Activated T-helper 1 cell treated with anti-CD3 and anti-CD28 coated beads, Interleukin-12 subunit alpha, Interleukin-12 subunit beta, Interleukin-2, Interleukin-4 antibody, amounts not matched to agents 30 ng/mL and 10 ng/mL and 1 ng/mL, durations not matched to agents 14 hours and 24 hours and 36 hours (primary cell): ENCODE measurements at places on chromosomes 7 and 10. TPM values are rescaled to one million over a fixed set of nuclear protein-coding genes. Genes with fewer than 3 reads are reported as not detected.

- no peaks in the 10 kb centered on the region for H3K36me3 ChIP-seq
- H3K27me3 ChIP-seq = peaks cover 2% of the 10 kb centered on the region
- no peak overlapping the region for H3K4me3 ChIP-seq
- no peak overlapping the region for H3K27ac ChIP-seq
- DNase-seq = no peak
Observed at GRCh38 chr7:42159130-42159529, 77.9 kb downstream of the GLI3 start.

DNA sequence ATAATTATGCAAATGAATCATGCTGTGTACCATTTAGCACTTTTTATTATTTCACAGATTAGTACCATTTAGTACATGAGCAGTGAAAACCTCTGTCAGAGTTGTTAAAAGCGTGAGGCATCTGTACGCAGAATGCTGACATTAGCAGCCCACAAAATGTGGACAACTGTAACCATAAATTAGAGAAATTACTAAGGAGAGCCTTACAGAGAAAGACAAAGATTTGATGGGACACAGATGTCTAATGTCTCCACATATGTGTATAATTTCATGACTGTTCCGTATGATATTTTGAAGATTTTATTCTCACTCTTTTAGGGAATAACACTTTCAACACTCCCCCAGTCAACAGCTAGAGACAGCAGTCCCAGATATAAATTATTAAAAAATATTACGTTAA is 414.0 kb upstream of the ANKRD30A start:
- H3K36me3 ChIP-seq = no peaks in the 10 kb centered on the region
- DNase-seq = no peak
- no peaks in the 10 kb centered on the region for H3K4me1 ChIP-seq

GRCh38 chr7:102223184-102223583 is 63.5 kb upstream of the SH2B2 start:
- no peaks in the 10 kb centered on the region for H3K4me1 ChIP-seq
- H3K4me3 ChIP-seq = no peak overlapping the region
- no peaks in the 10 kb centered on the region for H3K27me3 ChIP-seq
- DNase-seq = no peak

GRCh38 chr7:26329520-26330255 is 38.0 kb downstream of the SNX10 start:
- no peak overlapping the region for H3K4me3 ChIP-seq
- H3K27me3 ChIP-seq = no peaks in the 10 kb centered on the region
- no peak overlapping the region for H3K27ac ChIP-seq
- no peak for DNase-seq
- peaks cover 14% of the 10 kb centered on the region for H3K4me1 ChIP-seq
- H3K36me3 ChIP-seq = peaks cover 16% of the 10 kb centered on the region

GRCh38 chr7:49324707-49325106 is 400.4 kb downstream of the CDC14C start:
- no peak overlapping the region for H3K27ac ChIP-seq
- H3K4me3 ChIP-seq = no peak overlapping the region
- no peaks in the 10 kb centered on the region for H3K36me3 ChIP-seq
- H3K27me3 ChIP-seq = no peaks in the 10 kb centered on the region
- H3K4me1 ChIP-seq = no peaks in the 10 kb centered on the region

- no peak overlapping the region for H3K27ac ChIP-seq
- no peaks in the 10 kb centered on the region for H3K4me1 ChIP-seq
- H3K36me3 ChIP-seq = no peaks in the 10 kb centered on the region
Observed at GRCh38 chr10:112989826-112990225, 39.8 kb downstream of the TCF7L2 start.

GRCh38 chr7:143222782-143223181 is 945 bp downstream of the TAS2R40 start:
- H3K4me1 ChIP-seq = no peaks in the 10 kb centered on the region
- peaks cover 34% of the 10 kb centered on the region for H3K27me3 ChIP-seq
- H3K36me3 ChIP-seq = no peaks in the 10 kb centered on the region
- H3K27ac ChIP-seq = no peak overlapping the region

DNA sequence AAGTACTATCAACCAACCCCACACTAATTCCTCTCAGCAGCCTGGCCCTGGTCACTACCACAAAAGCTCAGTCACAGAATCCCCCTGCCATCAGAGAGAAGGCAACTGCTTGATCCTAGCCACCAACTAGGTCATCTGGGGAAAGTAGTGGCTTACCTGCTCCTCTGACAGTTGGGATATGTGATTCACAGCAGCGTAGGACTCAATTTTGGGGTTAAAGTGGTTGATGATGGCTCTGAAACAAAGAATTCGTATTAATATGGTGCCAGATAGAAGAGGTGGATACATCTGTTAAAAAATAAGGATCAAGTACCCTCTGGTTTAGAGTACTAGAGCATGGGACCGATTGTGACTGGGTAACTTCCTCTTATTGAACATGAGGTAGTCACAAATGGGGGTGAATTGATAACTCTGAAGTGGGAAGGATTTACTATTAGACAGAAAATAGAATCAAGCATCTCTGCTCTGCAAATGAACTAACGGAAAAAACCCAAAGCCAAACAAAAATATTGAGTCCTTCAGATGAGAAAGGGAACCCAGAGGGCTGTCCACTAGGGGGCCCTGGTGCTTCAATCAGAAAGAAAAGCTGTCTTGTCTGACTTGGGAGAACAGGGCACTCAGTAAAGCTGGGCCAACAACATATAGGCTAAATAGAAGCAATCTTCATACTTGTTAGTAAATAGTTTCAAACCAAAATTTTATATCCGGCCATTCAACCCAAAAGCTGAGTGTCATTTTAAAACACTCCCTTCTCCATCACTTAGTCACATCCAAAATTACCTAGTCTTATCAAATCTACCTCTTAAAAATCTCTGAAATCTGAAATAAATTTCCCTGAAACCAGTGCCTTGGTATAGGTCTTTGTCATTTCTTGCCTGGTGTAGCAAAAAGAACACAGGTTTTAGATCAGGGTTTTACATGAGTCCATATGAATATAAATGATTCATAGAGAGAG is 45.9 kb upstream of the KCNIP2 start:
- peak; percentile 52 for DNase-seq
- no peaks in the 10 kb centered on the region for H3K27me3 ChIP-seq
- peaks cover 9% of the 10 kb centered on the region for H3K4me1 ChIP-seq
- no peak overlapping the region for H3K4me3 ChIP-seq
- H3K27ac ChIP-seq = no peak overlapping the region

GRCh38 chr10:84054743-84055142 is 84.6 kb upstream of the GHITM start:
- no peak overlapping the region for H3K4me3 ChIP-seq
- no peak overlapping the region for H3K27ac ChIP-seq
- DNase-seq = no peak
- peaks cover 2% of the 10 kb centered on the region for H3K27me3 ChIP-seq

DNA sequence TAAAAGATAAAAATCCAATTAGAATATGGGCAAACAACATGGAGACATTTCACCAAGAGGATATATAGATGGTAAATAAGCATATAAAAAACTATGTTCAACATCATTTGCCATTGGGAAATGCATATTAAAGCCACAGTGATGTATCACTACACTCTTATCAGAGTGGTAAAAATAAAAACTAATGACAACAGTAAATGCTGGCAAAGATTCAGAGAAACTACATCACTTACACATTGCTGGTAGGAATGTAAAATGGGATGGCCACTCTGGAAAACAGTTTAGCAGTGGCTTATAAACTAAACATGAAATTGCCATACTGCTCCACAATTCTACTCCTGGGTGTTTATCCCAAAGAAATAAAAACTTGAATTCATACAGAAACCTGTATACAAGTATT is 59.2 kb downstream of the CROT start:
- H3K27ac ChIP-seq = no peak overlapping the region
- H3K36me3 ChIP-seq = no peaks in the 10 kb centered on the region
- no peaks in the 10 kb centered on the region for H3K4me1 ChIP-seq

DNA sequence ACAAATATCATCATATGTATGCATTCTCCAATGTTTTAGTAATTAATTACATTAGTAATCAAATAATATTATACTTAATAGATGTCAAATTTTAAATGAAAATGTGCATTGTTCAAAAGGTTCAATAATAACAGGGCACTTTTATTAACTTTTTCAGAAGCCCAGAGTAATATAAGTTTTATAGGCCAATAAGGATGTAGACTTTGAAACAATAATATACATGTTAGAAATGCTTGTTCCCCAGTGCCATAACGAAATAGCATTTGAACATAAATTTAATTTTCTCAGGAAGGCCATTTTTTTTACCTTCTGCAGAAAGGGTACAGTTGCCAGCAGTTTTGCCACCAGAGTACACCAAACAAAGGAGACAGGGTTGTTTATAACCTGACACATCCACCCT is 1133.9 kb upstream of the LRRTM3 start:
- no peaks in the 10 kb centered on the region for H3K36me3 ChIP-seq
- no peak overlapping the region for H3K4me3 ChIP-seq
- DNase-seq = no peak
- H3K27me3 ChIP-seq = no peaks in the 10 kb centered on the region
- H3K4me1 ChIP-seq = no peaks in the 10 kb centered on the region

DNA sequence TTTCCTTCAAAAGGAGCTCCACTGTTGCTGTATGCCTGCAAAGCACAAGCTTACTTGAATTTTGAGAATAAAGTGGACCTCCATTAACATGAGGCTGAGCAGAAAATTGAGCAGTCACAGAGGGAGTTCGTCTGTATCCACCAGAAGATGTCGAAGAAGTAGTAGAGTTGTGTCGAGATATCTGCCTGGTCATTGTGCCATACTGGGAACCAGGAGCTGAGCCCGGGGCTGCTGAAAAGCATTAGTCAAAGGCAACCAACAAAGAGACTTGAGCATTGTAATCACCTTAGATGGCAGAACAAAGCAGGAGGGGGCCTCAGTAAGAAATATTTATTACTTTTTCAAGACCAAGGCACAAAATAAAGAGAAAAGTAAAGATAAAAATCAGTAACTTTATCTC is 61.5 kb downstream of the PDSS1 start:
- no peaks in the 10 kb centered on the region for H3K27me3 ChIP-seq
- peak overlapping the region; percentile 13 for H3K27ac ChIP-seq
- no peak overlapping the region for H3K4me3 ChIP-seq
- DNase-seq = no peak
- peaks cover 11% of the 10 kb centered on the region for H3K4me1 ChIP-seq
- H3K36me3 ChIP-seq = peaks cover 27% of the 10 kb centered on the region

DNA sequence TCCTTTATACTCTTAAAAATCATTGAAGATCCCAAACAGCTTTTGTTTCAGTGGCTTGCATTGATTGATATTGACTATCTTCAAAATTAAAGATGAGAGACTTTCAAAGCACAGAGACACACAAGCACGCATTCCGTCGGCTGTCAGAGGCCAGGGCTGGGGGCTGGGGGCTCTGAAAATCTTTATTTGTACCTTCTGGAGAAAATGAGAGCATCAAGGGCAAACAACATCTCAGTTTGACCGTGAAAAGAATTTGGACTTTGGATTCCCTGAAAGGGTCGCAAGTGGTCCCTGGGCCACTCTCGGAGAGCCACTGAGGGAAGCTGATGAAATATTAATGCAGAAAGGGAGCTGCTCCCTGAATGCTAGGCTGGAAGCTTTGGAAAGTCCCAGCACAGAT is 96.4 kb downstream of the CHST15 start:
- DNase-seq = no peak
- no peak overlapping the region for H3K27ac ChIP-seq
- no peak overlapping the region for H3K4me3 ChIP-seq

- H3K4me1 ChIP-seq = no peaks in the 10 kb centered on the region
- H3K27me3 ChIP-seq = no peaks in the 10 kb centered on the region
- no peak overlapping the region for H3K4me3 ChIP-seq
- no peak overlapping the region for H3K27ac ChIP-seq
- peaks cover 2% of the 10 kb centered on the region for H3K36me3 ChIP-seq
Observed at GRCh38 chr7:12703881-12704280, 16.4 kb downstream of the ARL4A start.

DNA sequence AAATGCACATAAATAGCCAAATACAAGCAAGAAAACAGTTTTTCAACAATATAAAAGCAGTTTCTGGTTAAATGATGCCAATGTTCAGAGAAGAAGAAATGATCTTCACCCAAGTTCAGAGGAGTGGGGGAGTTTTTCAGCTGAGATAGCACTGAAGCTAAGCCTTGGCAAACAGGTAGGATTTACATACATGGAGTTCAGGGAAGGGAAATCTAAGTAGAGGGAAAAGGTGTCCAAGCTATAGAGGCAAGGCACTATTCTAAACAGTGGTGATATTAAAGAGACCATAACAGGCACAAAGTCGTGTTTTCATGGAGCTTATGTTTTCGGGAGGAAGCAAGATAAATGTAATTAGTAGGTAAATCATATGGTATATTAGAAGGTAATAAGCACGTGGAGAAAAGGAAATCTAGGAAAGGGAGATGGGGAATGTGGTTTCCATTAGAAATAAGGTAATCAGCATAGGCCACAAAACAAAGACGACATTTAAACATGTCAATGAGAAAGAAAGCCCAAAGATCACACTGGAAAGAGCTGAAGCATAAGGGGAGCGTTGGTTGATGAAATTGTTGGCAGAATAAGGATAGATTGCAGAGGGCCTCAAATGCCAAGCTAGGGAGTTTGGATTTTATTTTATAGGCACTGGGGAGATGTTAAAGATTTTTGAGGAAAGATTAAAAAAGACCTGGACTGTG is 704.3 kb downstream of the MAGI2 start:
- H3K4me1 ChIP-seq = no peaks in the 10 kb centered on the region
- H3K4me3 ChIP-seq = no peak overlapping the region
- H3K27ac ChIP-seq = no peak overlapping the region
- H3K27me3 ChIP-seq = no peaks in the 10 kb centered on the region

DNA sequence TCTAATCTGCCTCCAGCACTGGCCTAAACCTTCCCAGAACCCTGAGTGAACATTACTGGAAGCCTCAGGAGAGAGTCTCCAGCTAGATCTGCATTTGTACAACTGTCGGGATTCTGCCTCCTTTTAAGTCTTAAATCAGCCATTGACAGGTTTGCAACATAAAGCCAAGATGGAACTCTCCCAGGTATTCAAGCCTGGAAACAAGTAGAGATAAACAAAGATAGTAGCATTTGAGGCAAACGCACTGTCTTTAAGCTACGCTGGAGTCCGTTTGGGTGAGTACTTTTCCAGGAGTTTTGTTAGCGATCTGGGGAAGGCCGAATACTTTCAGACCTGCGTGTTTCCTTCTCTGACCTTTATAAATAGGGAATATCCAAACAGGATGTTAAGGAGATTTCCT is 317.2 kb upstream of the FZD8 start:
- H3K36me3 ChIP-seq = no peaks in the 10 kb centered on the region
- H3K27ac ChIP-seq = no peak overlapping the region
- H3K4me1 ChIP-seq = no peaks in the 10 kb centered on the region

DNA sequence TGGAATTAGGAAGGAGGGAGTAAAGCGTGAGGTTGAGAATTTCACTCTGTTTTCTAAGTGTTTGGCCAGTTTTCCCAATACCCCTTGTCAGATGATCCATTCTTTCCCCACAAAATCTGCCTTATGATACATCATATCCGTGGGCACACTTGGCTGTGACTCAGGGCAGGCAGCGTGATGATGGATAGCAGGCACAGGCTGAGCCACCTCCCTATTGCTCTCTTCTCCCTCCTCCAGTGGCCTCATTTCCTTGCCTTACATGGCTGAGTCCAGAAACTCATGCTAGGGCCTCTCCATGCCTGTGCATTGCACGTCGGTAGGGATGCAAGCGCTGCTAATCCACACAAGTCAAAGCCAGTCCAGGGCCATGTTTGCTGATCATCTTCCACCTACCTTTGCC is 128.3 kb downstream of the AMPH start:
- no peak for DNase-seq
- no peaks in the 10 kb centered on the region for H3K36me3 ChIP-seq
- no peaks in the 10 kb centered on the region for H3K4me1 ChIP-seq
- H3K27me3 ChIP-seq = peaks cover 2% of the 10 kb centered on the region

Gene OR6V1
- total RNA-seq = not detected in 2 replicates

Gene RSPH10B
- 0.81 and 1.1 TPM in 2 replicates for total RNA-seq

Gene PIP
- total RNA-seq = not detected in 2 replicates

Gene CALHM3
- total RNA-seq = not detected in 2 replicates

Gene PPP1R17
- not detected in 2 replicates for total RNA-seq

Gene NODAL
- not detected in 2 replicates for total RNA-seq

Gene MRLN
- total RNA-seq = 0.23 and 0.54 TPM in 2 replicates
